ENCODE measurements at places on chromosomes 3 and 15.

DNA sequence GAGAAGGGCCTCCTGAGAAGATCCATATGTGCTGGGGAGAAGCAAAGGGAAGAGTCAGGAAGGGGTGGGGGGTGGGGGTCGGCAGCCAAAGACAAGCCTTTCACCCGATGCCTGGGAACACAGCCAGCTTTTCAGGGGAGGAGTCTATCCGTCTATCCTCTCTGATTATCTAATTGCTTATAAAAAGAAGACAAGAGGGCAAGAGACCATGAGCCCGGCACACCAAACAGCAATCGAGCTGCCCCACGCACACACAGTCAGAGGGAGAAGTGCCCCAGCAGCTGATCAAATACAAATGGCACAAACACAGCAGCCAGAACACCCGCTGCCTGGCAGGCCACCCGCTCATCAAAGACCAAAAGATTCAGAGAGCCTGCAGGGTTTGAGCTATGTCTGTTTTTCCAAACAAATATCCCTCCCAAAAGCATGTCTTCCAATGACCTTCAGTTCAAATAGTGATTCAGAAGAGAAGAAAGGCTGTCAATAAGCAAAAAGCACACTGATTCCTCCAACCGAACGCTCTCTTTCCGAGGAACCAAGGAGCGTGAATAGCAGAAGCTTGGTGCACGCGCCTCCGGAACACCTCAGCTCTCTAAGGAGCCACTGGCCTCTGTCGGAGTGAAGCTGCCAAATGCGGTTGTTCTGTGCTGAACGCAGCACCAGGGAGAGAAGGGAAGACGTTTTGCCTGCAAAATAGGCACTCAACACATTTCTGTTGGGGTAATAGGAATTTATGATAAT is 419.2 kb downstream of the OCA2 start:
- DNase-seq: no peak

DNA sequence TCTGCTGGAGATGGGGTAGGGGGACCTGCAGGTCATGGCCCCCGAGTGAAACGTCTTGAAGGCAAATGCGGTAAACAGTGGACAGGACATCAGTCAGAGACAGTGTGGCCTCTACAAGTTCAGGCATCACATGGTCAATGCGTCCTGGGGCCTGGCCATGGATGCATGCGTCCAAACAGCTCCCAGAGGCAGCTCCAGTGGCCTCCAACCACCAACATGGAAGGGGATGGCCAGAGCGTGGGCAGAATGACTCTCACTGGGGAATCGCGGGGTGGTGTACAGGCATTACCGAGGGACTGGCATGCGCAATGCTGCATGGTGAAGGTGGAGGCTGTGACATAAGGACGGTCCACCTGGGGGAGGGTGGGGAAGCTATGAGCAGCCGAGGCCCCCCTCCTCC is 35.6 kb upstream of the IQSEC1 start:
- no peak for DNase-seq

DNA sequence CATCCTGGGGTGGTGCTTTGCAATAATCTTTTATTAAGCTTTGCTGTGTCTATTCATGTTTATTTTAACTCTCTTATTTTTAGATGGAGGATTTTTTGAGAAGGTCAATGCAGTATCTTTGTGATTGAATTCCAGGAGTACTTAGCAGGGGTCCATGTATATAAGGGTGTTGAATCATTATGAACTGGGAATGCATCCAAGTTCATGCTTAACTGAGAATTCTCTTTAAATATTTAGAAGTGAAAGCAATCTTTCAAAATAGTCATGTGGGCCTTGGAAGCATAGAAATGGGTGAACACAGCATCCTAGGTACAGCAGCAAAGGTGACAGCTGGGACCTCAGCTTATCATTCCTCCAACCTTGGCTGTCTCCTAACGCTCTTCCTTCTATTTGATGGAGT is 27.3 kb downstream of the SPTSSB start:
- no peak for DNase-seq

GRCh38 chr3:171654809-171655208 is 155.5 kb downstream of the PLD1 start:
- no peak for DNase-seq

DNA sequence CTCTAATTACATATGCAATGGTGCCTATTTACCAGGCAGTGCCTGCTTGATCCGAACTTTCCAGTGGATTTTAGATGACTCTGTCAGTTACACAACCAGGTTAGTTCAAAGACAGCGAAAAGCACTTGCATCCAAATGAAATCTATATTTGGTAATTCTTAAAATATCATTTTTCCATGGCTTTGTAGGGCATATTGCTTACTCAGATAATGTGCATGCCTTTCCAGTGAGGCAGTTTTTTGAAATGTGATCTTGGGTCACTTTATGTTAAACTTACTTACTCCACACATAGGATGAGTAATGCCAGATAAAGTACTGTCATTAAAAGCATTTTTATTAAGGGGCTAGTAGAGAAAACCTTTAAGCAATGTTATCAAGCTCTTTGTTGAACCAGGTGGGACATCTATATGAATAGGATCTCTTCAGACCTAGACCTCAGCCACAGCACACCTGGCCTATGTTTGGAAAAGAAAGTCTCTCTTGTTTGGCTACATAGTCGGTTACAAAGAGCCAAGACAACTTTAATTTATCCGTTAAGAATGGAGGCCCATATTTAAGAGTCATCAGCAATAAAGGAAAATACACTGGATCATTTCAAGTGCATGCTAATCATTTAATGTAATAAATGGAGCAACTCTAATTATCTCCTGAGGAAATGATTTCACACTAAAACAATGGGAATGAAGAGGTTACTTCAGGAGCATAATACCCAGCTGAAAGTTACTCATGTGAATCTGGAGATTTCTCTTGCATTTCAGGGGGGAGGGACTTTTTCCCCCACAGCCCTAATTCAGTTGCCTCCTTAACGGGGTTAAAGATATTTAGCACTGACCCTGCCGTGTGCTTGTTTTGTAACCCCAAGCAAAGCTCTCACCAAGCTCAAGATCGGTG is 56.3 kb upstream of the TMCO5A start:
- DNase-seq: no peak

GRCh38 chr15:61376516-61376915 is 147.4 kb upstream of the RORA start:
- DNase-seq: no peak

DNA sequence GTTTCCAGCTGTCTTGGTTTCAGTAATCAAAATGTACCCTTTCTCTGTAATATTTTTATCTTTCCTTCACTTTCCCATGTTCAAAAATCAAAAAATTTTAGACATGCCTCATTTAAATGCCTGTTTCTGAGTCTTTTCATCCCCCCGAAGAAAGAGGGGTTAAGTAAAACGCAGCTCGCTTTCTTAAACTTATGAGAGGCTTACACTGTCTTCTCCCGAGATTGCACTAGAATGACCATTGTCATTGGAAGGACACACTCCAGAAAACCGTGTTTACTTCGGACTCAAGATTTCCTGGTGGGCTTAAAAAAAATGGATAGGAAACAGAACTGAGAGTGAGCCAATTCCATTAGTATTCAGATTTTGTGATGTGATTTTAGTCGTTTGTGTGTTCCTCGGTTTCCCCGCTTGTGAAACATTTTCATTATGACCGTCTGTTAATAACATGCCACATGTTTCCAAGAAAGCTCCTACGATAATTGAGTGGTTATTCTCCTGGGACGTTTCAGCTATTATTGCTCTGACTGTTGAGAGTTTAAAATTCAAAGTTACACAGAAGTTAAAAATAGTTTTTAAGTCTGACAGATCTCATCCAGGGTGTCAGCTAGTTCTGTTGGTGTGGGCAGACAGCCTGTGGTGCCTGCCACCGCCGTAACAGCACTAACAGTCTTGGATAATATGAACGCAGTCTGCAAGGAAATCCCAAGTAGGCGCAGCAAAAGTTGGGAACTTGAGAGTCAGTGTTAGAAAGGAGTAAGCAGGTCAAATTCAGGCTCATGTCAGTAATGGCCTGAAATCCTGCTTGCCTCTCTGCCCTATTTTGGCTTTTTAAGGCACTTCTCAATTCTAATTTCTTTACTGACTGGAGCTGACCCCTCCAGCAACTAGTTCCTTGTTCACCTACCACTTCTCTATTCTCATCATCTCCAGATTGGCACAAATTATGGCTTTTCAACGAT is 1.5 kb downstream of the CRYBG3 start:
- no peak for DNase-seq

- DNase-seq: no peak
Measured at GRCh38 chr3:40494698-40495097, 11.1 kb upstream of the ZNF620 start.

- no peak for DNase-seq
Measured at GRCh38 chr15:54304321-54304720, 326.1 kb downstream of the UNC13C start.

- DNase-seq: no peak
Measured at GRCh38 chr3:112038863-112039262, 4.3 kb downstream of the TMPRSS7 start.

DNA sequence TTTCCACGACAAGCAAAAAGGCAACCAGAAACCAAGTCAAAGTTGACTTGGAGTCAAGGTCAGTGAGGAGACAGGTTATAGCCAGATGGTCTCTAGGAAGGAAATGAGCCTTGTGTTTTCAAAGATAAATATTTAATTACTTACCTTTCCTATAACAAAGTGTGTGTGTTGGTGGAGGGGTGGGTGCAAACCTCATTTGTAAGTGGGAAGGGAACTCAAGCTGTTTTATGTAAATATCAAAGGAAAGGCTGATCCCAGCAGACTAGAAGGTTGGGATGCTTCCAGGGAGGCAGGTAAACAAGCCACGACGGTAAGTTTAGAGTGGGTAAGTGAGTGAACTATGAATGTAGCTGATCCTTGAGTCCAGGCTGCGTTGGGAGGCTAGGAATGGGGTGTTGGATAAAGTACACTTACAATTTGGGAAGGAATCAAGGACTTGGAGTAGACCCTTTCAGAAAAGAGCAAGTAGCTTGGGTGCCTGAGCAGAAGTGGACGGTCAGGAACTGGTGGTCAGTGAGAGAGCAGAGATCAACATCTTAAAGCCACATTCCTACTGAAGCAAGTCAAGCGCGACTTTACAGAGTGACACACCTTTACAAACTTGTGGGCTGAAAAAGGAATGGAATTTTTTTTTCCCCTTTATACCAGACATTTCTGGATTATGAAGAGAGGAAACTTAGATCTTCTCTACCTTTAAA is 82.0 kb upstream of the TBL1XR1 start:
- no peak for DNase-seq

DNA sequence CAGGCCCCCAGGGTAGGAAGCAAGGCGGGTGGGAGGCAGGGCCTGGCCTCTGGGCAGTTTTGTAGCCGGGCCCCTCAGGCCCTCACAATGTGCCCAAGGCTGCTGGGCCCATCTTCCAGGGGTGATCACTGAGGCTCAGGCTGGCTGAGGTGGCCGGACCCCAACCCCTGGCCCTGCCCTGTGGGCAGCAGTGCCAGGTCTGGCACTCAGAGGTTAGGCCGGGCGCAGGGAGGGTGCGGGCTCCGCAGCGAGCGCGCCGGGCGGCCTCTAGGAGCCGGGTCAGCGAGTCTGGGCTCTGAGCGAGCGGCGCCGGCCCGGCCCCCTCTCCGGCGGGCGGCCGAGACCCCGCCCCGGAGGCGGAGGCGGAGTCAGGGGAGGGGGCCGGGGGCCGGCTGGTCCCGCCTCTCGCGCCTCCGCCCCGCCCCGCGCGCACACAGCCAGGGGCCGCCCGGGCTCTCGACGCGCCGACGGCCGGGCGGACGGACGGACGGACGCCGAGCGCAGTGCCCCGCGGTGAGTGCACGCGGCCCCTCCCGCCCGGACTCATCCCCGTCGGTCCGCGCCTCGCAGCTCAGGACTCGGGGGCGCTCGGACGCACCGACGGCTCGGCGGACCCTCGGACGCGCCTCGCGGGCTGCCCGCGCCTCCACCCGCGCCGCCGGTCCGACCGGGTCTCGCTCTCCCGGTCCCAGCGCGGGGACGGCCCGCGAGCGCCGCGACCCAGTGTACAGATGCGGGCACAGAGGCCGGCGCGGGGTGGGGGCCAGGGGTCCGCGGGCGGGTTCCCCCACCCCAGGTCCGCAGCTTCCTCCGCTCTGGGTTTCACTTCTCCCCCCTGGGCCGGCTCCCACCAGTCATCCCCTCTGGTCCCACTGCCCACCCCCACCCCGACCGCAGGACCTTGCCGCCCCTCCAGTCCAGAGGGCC is at the start of gene FBLN2:
Gene FBLN2 (plus strand): TSS at position 430 of the 927 bp plus-strand sequence. CDS start 21,231 bp downstream, outside the sequence.
- peak; percentile 63 for DNase-seq

DNA sequence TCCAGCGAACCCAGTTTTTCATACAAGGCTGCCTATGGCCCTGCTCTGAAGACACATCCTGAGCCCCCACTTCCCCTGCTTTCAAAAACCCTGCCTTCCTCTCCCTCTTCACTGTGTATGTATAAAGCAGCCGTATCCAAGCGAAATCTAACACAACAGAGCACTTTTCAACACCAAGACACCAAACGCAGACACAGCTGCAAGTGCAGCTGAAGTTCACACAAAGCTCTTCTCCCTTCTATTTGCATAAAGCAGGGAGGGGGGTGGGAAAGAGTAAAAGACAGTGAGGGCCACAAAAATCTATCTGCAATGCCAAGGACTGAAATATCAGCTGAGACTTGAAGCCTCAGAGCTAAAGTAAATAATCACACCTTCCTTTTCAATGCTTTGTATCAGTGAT is 35.1 kb upstream of the CSPG5 start:
- no peak for DNase-seq

GRCh38 chr3:106829206-106829605 is 548.0 kb upstream of the CCDC54 start:
- DNase-seq: no peak

DNA sequence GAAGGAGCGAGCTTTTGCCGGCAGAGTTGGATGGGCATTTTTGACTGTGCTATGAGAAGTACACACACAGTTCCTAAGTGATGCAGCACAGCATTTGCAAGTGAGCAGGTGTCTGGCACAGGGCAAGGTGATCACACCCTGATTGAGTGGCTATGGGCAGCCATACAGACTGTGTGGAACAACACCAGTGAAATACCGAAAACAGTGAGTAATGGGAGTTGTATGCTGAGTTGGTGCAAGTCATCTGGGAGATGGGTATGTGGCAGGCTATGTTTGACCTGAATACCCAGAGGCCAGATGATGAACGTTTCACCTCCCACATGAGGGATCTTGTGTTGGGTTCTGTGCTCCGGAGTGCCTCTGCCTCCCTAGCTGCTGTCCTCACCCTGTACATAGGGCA is 53.5 kb upstream of the TIPARP start:
- DNase-seq: no peak

DNA sequence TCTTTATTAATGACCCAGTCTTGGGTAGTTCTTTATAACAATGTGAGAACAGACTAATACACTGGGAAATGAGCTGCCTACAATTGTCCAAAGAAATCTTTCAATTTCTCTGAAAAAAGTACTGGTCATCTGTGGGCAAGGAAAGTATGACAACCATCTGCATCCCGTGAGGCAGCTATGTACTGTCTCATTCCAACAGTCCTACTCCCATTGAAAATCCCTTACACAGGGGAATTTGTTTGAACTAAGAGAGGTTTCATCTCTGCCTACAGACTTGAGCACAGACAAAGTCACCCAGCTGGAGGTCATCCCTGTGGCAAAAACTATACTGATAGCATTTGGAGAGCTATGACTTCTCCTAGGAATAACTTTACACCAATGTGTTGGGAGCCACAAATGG is 27.1 kb downstream of the SHC4 start:
- no peak for DNase-seq

GRCh38 chr3:48696601-48697000 is 10.9 kb upstream of the NCKIPSD start:
- no peak for DNase-seq

All from T1000 (cell line).